Gastroesophageal sphincter (tissue), 4 donors: ENCODE measurements at places on chromosomes 1 and 21. TPM values are rescaled to one million over a fixed set of nuclear protein-coding genes. Genes with fewer than 3 reads are reported as not detected.

GRCh38 chr1:158353303-158354075, at the start of gene CD1E:
Gene CD1E (plus strand): TSS chr1:158353894. CDS start chr1:158353989, 95 bp downstream.
- no peak for ATAC-seq

GRCh38 chr1:234469376-234469775, 9.6 kb downstream of the TARBP1 start:
- ATAC-seq, result no peak

DNA sequence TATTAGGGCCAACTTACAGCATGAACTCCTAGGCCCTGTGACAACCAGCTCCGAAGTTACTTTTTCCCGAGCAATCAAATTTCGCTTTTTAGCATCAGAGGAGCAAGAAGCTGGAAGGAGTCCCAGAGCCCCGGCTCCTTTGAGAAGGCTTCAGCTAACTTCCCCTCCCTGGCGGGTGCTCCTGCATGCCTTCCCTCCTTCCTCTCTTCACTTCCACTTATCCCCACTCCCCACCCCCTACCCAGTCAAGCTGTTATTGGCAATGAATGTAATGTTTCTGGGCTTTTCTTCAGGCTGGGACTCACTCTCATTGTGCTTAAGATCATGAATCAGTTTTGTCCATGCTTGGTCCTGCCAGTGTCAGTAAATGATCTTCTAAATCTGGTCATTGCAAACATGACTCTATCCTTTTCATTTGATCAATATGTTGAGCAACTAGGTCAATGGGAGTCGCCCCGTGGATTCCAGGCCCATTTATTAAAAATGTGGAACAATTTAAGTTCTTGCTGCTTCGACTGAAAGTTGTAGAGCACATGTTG, 94.5 kb upstream of the TSPAN2 start:
- ATAC-seq, result no peak

- no peak for ATAC-seq
These were observed 7.1 kb upstream of the ZNF697 start for GRCh38 chr1:119655154-119655553.

GRCh38 chr1:195831789-195832188, 776.5 kb downstream of the KCNT2 start:
- ATAC-seq, result no peak

DNA sequence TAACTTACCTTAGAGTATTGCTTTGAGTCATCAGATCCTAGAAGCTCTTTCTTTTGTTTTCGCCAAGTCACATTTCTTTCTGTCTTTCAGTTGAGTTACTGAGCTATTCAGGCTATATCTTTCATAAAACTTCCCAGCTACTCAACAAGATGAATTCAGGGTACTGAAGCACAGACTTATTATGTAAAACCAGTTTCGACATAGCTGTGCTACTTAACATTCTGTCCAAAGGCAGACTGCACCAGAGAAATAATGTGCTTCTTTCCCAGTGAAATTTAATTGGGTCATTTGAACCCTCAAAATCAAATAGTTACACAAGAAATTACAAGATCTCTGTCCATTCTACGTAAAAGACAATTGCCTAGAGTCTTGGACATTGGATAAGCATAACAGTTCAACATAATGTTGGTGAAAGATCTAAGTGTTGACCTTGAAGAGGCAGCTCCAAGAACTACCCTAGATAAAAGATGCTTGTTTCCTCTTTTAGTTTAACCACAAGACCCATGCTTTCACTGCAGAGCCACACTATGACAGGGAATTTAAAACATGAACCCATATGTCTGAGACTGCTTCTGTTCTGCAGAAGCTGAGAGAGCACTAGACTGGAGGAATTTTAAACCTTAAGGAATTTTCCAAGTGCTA, 163.2 kb downstream of the LRRC40 start:
- ATAC-seq, result no peak

GRCh38 chr1:230068952-230069684, 2.1 kb downstream of the GALNT2 start:
- no peak for ATAC-seq

- ATAC-seq, result no peak
These were observed 107.0 kb downstream of the PLXNA2 start for GRCh38 chr1:208137193-208137592.

DNA sequence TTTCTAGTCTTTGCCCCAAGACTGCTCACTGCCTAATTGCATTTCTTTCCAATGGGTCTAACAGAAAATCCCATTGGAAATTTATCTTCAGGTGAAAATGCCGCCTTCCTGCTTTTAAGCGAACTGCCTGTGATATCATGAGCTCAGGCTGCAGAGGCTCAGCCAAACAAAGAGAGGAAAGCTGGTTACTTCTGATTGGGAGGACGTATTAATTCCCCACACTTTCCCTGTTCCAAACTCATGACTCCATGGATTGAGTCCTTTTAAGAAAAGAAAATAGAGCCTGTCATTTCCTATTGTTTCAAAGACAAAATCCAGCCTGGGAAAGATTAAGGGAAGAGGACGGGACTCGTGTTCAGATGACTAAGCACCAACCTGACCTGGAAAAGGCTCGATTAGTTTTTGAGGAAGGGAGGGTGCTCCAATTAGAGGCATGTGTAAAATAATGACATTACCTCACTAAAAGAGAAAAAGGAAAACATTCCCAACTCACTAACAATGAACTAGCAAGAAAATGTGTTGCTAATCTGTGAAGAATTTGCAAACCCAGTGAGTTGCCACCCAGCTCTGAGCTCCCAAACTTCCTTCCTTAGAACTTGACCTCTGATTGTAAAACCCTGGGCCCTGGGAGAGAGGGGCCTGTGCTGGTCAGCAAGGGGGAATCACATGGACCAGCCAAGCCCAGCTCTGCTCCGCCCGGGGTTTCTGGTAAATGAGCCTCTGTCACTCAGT, 61.2 kb downstream of the TCP10L start:
- ATAC-seq, result peak; percentile 49

- no peak for ATAC-seq
These were observed 63.3 kb downstream of the ERG start for GRCh38 chr21:38434913-38435533.

DNA sequence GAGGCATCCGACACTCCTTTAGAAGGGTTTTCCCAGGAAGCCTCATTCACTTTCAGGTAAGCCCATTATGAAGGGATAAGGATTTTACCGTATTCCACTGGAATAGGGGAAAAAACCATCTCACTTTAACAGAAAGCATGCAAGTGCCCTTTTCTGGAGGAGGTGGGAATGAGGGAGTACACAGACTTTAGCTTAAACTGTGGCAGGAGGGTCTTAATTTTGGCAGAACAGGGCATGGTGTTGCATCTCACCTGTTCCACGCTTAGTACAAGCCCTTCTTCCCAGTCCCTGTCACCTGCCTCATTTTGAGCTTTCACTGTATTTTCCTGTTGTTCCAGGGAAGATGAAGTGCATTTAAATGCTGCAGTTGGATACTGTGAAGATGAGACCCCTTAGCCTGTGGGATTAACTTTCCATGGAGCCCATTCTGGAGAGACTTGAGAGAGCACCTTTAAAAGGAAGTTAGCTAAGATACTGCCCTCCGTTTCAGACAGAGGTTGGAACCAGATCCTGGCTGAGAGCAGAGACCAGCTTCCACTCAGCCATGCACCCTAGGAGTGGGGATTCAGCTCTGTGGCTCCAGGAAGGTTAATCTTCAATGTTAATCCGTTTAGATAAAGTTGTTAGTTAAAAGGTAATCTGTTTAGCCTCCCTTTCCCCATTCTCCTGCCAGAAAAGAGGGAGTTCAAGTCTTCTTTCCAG, 42.6 kb downstream of the PBX1 start:
- ATAC-seq, result no peak

DNA sequence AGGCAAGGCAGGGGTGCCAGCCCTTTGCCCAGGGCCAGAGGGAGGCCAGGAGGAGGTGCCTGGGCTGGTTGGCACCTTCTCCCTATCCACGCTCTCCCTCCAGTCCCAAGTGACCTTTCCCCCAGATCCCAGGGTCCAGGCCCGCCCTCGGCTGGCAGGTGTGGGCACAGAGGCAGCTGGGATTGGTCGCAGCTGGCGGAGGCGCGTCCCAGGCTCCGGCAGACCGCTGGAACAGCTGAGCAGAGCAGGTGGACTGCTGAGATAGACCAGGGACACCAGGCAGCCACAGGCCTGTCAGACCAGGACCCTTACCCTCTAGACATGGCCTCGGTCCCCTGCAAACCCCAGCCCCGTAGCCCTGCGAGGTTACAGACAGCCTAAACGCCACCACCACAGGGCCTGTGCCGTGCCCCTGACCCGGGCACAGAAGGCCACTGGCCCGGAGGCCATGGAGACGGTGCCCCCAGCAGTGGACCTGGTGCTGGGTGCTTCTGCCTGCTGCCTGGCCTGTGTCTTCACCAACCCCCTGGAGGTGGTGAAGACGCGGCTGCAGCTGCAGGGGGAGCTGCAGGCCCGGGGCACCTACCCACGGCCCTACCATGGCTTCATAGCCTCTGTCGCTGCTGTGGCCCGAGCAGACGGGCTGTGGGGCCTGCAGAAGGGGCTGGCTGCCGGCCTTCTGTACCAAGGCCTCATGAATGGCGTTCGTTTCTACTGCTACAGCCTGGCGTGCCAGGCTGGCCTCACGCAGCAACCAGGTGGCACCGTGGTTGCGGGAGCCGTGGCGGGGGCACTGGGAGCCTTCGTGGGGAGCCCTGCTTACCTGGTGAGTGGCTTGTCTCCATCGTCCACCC, at the start of gene SLC25A34:
TSS of gene SLC25A34 (plus strand) at position 221 of the 854 bp plus-strand sequence. CDS start at position 449, 228 bp downstream.
- ATAC-seq, result peak; percentile 31

DNA sequence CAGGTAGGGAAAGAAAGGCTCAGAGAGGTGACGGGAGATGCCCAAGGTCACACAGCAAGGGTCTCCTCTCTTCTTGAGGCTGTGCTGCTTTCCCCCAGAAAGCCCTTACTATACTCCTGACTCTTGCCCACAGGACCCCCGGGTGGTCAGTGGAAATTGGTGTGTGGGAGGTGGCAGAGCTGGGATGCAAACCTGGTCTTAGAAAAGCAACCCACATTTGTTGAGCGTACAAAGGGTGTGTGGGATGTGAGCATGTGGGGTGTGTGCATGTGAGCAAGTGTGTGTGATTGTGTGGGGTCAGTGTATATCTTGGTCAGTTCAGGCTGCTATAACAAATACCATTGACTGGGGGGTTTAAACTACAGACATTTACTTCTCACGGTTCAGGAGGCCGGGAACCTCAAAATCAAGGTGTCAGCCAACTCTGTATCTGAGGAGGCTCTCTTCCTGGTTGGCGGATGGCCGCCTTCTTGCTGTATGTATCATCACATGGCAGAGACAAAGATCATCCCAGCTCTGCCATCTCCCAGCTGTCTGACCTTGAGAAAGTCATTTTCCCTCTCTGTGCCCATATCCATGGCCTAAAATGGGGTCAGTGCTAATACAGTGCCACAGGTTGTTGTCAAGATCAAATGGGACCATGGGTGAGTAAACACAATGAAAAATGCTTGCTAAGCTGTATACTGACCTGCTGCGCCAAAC, 268.5 kb downstream of the PTPRU start:
- no peak for ATAC-seq

The TRABD2B gene
- 2.6 TPM for total RNA-seq

The KRTAP21-2 gene
- not detected for total RNA-seq

The C1orf122 gene
- 53.7 TPM for total RNA-seq

The FMOD gene
- 53.6 TPM for total RNA-seq

The PRMT2 gene
- total RNA-seq, result 173 TPM
